HS-5 (cell line): ENCODE measurements at places on chromosomes 4 and X.

DNA sequence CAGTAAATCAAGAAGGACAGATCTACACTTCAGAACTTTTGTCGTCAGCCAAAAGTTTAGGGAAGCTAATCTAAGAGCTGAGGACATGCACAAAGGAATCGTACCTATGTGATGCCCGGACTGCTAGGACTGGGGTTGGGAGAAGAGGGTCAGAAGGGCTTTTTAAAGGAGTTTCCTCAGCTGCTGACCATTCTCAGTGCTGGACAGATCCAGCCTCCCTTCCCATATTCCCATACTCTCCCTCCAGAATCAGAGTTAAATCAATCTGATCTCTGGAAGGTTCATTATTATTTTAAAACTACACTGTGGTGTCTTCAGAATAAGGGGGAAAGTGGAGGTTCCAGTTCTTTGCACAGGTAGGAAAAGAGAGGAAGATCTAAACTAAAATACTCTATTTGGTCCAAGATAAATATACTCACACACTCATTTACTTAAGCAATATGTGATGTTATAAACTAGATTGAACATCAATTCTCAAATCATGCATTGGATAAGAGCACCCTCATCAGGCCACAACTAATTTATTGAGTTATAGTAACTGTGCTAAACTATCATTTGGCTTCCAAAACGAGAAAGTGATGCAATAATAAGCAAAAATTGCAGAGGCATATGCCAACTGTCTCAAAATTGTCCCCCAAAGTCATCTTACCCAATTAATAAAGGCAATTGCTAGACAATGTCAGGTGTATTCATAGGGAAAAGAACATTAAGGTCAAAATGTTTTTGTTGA, 124.7 kb downstream of the HNRNPD start:
- no peak for DNase-seq

- no peak for DNase-seq
These were observed 84.2 kb downstream of the NPNT start for GRCh38 chr4:105979506-105979905.

GRCh38 chrX:150035531-150035930, 97.2 kb upstream of the EOLA2 start:
- DNase-seq: no peak

GRCh38 chr4:9832640-9833039, 51.2 kb downstream of the DRD5 start:
- DNase-seq: no peak

DNA sequence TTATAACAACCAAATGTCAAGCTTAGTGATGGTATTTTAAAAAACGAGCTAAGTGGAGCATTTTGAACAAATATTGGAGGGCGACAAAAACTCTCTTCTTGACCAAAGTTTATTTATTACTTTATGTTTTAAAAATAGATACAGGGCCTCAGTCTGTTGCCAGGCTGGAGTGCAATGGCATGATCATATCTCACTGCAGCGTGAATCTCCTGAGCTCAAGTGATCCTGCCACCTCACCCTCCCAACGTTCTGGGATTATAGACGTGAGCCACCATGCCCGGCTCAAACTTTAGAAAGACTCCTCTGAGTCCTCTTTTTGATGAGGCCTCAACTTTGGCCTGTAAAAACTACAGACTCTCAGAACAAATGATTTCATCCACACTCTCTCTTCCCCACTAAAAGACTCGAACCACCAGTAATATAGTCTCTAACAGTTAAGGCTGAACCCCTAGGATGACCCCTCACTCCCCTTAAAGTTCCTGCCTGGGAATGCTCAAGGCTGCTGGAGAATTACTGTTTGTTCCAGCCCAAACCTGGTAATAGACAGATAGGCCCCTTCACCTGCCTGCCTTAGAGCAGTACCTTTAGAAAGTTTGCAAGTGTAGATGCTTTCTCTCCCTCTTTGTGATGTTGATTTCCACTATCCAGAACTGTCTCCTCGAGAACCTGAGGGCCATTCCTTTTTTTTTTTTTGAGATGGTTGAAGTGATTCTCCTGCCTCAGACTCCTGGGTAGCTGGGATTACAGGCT, 55.3 kb upstream of the HPSE start:
- DNase-seq: no peak

DNA sequence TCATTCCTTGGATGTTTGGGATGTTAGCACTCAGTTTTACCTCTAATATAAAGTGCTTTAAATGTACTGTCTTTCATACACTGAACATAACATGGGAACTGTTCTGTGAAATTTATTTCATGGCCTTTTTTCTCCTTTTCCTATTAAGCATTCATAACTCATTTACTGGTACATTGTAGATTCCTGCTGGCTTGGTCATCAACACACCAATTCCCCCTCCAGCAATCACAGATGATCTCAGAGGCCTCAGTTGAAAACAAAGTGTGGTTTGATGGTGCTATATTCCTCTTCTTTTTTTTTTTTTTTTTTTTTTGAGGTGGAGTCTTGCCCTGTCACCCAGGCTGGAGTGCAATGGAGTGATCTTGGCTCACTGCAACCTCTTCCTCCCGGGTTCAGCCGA, 61.9 kb upstream of the FAM47B start:
- DNase-seq: no peak

DNA sequence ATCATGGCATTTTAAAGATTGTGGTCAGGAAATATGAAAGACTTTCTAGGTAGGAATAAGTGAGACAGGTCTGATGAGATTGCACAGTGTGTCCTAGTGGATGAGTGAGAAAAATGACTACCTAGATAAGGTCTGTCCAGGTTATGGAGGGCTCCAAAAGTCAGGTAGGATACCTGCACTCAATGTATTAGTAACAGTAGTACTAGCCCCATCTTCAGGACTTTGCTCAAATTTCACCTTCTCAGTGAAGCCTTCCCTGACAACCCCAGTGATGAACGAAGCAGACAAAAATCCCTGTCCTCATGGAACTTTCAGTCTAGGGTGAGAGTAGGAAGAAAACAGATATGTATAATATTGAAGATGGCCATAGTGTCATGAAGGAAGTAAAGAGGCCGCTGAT, 85.7 kb downstream of the ZIC3 start:
- DNase-seq: no peak

DNA sequence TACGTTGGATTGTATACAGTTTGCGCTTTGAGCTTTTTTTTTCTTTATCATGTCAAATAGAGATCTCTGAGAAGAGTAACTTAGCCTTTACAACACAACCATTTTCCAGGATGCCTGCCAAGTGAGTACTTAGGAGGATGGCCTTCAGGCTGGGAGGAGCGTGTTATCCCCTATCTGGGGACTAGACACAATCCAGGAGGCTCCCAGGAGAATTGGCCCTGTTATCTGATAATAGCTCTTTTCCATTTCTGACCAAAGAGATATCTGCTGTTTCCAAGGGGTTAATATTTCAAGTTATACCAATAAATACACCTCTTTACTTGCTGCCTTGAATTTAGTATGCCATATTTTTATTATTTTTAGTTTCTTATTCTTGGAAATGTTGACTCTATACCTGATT, 169.5 kb upstream of the SMARCAD1 start:
- no peak for DNase-seq

GRCh38 chr4:3284734-3285557, 7.9 kb upstream of the RGS12 start:
- DNase-seq: no peak
